ENCODE measurements at places on chromosomes 11 and 22. TPM values are rescaled to one million over a fixed set of nuclear protein-coding genes. Genes with fewer than 3 reads are reported as not detected.
A peak's percentile ranks its signal among the peaks of the same experiment; 100 is the strongest.

CEP57 gene
- 38.1 TPM for total RNA-seq

PTPRJ gene
- 12.8 TPM for total RNA-seq

PATL1 gene
- 23.1 TPM for total RNA-seq

ARHGAP8 gene
- 29.4 TPM for total RNA-seq

CYP2D6 gene
- 0.55 TPM for total RNA-seq

YPEL1 gene
- total RNA-seq = 0.23 TPM

SHANK3 gene
- total RNA-seq = 6.8 TPM

SEPTIN3 gene
- 1.2 TPM for total RNA-seq

- H3K27ac ChIP-seq = no peak overlapping the region
- peak overlapping the region; percentile 90 for H3K4me3 ChIP-seq
- no peaks in the 10 kb centered on the region for H3K27me3 ChIP-seq
- peak; percentile 57 for DNase-seq
- H3K36me3 ChIP-seq = no peaks in the 10 kb centered on the region
- H3K4me1 ChIP-seq = peaks cover 24% of the 10 kb centered on the region
Observed at GRCh38 chr22:39530692-39531331, 1.7 kb downstream of the RPS19BP1 start.

DNA sequence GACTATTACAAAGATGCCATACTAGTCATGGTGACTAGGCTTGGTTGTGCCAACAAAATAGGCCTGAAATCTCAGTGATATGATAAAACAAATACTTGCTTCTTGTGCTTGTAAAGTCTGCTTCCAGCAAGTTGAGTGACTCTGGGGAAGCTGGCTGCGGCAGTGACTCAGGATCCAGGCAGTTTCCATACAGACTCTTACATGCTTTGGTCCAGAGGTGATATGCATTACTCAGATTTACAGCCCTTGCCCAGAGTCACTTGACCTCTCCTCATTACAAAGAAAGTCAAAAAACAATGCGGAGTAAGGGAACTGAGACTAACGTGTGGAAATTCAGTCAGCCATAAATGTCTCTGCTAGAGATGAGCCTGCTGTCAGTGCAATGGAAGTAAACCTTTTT is 387.5 kb downstream of the KCNA4 start:
- peak; percentile 17 for DNase-seq
- H3K27me3 ChIP-seq = peaks cover 4% of the 10 kb centered on the region
- H3K4me1 ChIP-seq = no peaks in the 10 kb centered on the region

GRCh38 chr11:102115557-102115956 is 5.3 kb downstream of the YAP1 start:
- peaks cover 68% of the 10 kb centered on the region for H3K4me1 ChIP-seq

DNA sequence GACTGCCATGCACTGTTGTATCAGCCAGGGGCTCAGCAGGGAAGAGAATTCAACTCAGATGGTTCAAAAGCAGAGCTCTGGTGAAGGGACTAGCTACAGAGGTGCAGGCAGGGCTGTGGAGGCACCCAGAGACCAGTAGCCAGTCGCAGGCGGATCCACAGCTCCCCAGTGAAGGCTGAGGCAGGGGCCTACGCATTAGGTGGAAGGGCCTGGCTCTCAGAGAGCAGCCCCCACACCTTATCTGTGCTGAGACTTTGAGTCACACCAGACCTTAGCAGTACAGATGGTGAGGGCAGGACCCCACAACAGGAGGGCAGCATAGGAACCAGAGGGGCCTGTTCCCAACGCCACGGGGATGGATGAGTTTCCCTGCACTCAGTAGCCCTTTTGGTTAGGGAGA is 189.6 kb downstream of the DSCAML1 start:
- H3K27ac ChIP-seq = no peak overlapping the region
- peaks cover 91% of the 10 kb centered on the region for H3K27me3 ChIP-seq
- no peaks in the 10 kb centered on the region for H3K36me3 ChIP-seq
- no peaks in the 10 kb centered on the region for H3K4me1 ChIP-seq

GRCh38 chr11:112485280-112485679 is 224.6 kb upstream of the PLET1 start:
- H3K4me3 ChIP-seq = no peak overlapping the region
- H3K27ac ChIP-seq = no peak overlapping the region
- H3K36me3 ChIP-seq = no peaks in the 10 kb centered on the region
- DNase-seq = no peak

DNA sequence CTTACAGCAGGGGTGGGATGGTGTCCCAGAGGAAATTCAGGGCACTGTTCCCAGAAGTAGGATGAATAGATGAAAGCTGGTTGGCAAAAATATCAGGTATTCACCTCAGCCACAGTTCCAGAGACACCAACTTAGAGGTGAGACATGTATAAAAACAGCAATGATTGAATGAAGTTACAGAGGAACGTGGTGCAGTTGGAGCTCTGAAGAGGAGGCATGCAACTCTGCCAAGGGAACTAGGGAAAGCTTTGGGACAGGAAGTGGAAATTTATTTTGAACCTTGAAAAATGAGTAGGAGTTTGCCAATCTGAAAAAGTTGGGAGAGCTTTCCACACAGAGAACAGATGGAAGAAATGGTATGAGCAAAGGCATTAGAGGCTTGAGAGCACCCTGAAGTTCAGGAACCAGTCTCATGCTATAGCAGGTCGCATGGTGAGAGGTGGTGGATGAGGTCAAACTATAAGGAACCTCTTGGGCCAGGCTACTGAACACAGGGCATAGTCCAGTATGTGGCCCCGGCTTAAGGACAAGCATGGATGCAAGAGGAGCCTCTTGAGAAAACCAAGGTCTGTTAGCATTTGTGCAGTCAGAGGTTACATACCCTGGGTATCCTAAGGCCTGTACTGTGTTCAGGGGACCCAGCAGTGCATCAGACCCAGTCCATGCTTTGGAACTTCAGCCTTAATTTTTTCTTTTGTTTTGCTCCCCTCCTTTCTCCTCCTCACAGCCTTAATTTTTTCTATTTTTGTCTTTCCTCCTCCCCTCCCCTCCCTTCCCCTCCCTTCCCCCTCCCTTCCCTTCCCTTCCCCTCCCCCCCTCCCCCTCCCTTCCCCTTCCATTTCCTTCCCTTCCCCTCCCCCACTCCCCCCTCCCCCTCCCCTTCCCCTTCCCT is 17.5 kb downstream of the PLEKHB1 start:
- H3K36me3 ChIP-seq = no peaks in the 10 kb centered on the region
- DNase-seq = no peak
- H3K27me3 ChIP-seq = no peaks in the 10 kb centered on the region
- peaks cover 13% of the 10 kb centered on the region for H3K4me1 ChIP-seq

DNA sequence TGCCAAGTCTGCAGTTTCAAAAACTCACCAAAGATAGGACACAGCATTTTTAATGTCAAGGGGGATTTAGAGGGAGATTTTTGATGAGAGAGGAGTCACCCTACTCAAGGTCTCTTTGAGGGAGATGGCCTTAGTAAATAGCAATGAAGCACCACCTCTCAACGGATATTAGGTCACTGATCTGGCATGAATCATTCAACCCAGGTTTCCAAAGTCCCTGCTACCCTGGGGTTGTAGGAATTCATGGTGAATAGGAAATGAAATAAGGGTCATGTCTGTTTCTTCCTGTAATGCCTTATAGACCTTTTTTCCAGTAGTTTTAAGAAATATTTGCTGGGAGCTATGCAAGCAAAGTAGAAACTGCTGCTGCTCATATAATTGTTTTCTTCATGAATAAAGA is 2154.9 kb downstream of the LRRC4C start:
- no peaks in the 10 kb centered on the region for H3K36me3 ChIP-seq
- no peak overlapping the region for H3K4me3 ChIP-seq
- DNase-seq = peak; percentile 13
- no peaks in the 10 kb centered on the region for H3K27me3 ChIP-seq
- no peak overlapping the region for H3K27ac ChIP-seq

GRCh38 chr11:11988681-11989261 is 19.7 kb downstream of the DKK3 start:
- no peaks in the 10 kb centered on the region for H3K36me3 ChIP-seq
- H3K4me3 ChIP-seq = no peak overlapping the region
- peak overlapping the region; percentile 94 for H3K27ac ChIP-seq
- peaks cover 49% of the 10 kb centered on the region for H3K4me1 ChIP-seq

DNA sequence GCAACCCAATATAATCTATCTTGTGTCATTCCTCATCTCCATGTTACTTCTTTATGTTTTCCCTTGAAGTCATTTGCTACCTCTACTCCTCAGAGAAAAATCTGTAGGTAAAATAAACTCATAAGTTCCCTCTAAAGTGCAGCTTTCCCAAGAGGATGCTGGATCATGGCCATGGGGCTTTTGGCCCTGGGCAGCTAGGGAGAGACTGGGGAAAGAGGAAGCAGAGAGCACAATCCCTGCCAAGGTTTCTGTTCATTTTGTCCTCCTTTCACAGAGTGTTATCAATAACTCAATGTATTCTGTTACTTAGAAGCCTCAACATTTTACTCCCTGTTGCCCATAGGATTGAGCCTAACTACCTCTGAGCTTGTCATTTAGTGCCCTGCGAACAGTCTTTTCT is 9.0 kb downstream of the RNF121 start:
- H3K4me3 ChIP-seq = no peak overlapping the region
- no peaks in the 10 kb centered on the region for H3K27me3 ChIP-seq
- peaks cover 7% of the 10 kb centered on the region for H3K36me3 ChIP-seq
- DNase-seq = no peak

GRCh38 chr11:127106938-127107337 is 106.4 kb upstream of the KIRREL3 start:
- H3K4me3 ChIP-seq = no peak overlapping the region
- H3K36me3 ChIP-seq = no peaks in the 10 kb centered on the region
- no peak for DNase-seq
- no peaks in the 10 kb centered on the region for H3K4me1 ChIP-seq
- peaks cover 39% of the 10 kb centered on the region for H3K27me3 ChIP-seq

GRCh38 chr22:29083933-29084591 is 11.2 kb downstream of the KREMEN1 start:
- no peak overlapping the region for H3K4me3 ChIP-seq
- no peak overlapping the region for H3K27ac ChIP-seq
- H3K4me1 ChIP-seq = peaks cover 10% of the 10 kb centered on the region
- H3K36me3 ChIP-seq = no peaks in the 10 kb centered on the region
- no peaks in the 10 kb centered on the region for H3K27me3 ChIP-seq

DNA sequence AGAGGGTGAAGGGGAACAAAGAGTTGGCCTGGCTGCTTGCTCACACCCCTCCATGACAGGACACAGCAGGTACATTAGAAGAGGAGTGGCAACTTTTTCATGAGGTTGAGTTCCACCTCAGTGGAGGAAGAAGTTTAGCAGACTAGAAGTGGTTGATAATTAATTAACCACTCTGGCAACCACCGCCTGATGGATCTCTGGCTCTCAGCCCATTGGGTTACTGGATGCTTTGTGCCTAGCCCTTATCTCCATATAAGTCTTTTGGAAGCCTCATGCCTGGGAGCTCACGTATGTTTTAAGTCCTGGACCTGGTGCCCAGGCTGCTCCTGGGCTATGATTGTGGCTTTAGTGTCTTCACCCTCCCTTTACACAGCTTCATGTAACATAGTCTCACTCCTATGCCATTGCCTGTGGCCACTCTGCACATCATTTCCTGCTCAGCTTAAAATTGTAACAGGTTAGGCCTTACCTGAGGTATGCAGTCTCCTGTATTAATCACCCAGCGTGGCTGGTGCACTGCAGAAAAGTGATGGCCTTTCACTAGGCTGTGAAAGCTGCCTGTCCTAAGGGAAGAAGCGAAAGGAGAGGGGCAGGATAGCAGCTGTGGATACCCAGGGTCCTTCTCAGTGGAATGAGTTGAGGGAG is 72.7 kb upstream of the CRTAM start:
- H3K4me1 ChIP-seq = no peaks in the 10 kb centered on the region
- no peaks in the 10 kb centered on the region for H3K36me3 ChIP-seq
- DNase-seq = no peak
- no peak overlapping the region for H3K27ac ChIP-seq
- no peaks in the 10 kb centered on the region for H3K27me3 ChIP-seq

GRCh38 chr11:107676336-107677057 is 35.4 kb downstream of the SLN start:
- DNase-seq = no peak
- no peaks in the 10 kb centered on the region for H3K4me1 ChIP-seq
- no peak overlapping the region for H3K27ac ChIP-seq
- no peaks in the 10 kb centered on the region for H3K36me3 ChIP-seq

- no peak overlapping the region for H3K4me3 ChIP-seq
- no peaks in the 10 kb centered on the region for H3K27me3 ChIP-seq
- peak overlapping the region; percentile 22 for H3K27ac ChIP-seq
Observed at GRCh38 chr11:11313426-11313825, 39.6 kb downstream of the CSNK2A3 start.
